ENCODE measurements at places on chromosomes 16 and 17. TPM values are rescaled to one million over a fixed set of nuclear protein-coding genes. Genes with fewer than 3 reads are reported as not detected.

DNA sequence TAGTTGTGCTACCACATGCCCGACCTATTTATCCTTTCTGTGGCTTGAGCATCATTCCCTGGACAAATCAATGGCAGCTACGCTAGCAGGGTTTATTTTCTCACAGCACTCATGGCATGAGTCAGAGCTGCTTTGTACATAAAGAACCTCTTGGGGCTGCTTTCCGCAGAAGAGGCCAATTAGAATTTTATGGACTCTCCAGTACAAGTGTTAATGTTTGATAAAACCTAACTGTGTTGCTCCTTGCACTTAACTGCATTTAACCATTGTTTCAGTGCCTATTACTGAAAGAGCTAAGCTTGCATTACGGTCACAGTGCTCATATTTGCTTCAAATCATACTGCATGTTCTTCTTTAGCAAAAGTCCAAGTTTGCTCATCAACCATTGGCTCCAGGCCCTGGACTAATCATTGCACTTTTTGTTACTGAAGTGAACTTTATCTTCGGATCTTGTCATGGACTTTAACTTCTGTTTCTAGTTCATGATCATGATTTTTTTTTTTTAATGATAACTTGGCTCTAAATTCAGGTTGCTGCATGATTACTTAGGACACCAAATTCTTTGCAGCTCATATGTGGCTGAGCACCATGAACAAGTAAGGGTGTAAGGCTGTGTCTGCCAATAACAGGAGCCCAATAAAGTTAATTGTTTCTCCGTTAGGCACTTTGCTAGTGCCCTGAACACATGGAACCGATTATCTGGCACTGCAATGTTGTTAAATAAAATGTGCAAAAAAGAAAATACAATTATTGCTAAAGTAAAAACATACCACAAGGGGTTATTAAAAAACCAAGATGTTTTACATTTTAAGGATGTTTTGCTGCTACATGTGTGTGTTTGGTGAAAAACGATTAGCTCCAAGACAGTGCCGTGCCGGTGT, 492.2 kb downstream of the KCNJ2 start:
- no peak for DNase-seq

DNA sequence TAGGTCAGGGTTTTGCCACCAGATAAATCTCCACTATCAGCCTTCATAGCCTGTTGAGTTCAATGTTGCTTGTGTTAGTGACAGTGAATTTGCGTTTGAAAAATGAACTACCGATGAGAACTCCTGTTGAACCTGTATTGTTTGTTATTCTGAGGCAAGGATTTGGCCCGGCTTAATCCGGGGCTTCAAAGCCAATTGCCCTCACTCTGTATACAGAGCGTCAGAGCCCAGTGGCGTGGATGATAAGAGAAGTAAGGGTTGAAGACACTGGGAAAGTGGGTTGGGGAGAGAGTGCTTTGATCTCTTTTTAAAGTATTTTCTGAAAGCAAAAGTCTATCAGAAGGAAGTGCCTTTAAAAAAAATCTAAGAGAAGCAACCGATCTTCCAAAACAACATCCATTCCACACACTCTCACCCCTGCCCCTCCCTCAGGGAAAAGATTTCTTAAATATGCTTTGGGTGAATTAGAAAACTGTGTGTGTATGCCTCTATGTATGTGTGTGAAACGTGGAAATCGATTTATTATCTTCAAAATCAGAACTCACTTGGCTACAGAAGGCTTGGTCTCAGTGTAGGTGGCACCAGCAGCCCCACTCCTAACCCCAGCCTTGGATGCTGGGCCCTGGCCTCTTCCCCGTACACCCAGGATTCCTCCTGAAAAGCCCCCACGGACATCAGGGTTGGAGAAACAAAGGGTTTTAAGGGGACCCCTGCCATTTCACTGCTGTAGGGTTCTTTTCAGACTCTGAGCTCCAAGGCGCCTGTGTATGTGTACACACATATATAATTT, 8.8 kb downstream of the TBX4 start:
- no peak for DNase-seq

DNA sequence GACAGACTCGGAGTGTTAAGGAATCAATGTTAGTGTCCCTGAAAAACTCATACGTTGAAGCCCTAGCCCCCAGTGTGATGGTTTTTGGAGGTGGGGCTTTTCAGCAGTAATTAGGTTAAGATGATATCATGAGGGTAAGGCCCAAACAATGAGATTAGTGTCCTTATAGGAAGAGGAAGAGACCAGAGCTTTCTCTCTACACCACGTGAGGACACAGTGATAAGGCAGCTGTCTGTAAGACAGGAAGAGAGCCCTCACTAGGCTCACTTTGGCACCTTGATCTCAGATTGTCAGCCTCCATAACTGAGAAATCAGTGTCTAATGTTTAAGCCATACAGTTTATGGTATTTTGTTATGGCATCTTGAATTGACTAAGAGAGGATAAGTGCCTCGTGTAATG, 403.2 kb downstream of the NPIPA7 start:
- no peak for DNase-seq

TMEM100 gene
- 6.7 TPM for total RNA-seq

KRTAP1-1 gene
- total RNA-seq = not detected

METTL16 gene
- 24.6 TPM for total RNA-seq

All from aorta (tissue), 5 donors.